ENCODE measurements at places on chromosomes 11 and 22.

GRCh38 chr11:15045209-15045608 lies 28.2 kb upstream of the CALCB start:
- DNase-seq = no peak

DNA sequence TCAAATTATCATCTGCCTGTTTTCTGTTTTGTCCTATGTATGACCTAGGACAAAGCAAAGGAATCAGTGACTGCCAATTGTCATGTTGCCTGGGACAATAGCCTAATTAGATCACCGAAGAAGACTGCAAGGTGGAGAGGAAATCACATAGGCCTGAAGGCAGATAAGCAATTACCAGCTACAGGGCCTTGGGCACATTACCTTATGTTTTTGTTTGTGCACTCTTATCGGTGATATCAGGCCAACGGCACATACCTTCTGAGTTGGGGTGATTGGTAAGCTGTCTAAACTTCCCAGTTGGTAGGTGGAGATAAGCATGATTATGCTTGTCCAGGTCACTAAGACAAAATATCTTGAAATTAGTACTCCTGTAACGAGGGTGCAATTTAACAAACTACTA lies 58.1 kb upstream of the FAM181B start:
- no peak for DNase-seq

DNA sequence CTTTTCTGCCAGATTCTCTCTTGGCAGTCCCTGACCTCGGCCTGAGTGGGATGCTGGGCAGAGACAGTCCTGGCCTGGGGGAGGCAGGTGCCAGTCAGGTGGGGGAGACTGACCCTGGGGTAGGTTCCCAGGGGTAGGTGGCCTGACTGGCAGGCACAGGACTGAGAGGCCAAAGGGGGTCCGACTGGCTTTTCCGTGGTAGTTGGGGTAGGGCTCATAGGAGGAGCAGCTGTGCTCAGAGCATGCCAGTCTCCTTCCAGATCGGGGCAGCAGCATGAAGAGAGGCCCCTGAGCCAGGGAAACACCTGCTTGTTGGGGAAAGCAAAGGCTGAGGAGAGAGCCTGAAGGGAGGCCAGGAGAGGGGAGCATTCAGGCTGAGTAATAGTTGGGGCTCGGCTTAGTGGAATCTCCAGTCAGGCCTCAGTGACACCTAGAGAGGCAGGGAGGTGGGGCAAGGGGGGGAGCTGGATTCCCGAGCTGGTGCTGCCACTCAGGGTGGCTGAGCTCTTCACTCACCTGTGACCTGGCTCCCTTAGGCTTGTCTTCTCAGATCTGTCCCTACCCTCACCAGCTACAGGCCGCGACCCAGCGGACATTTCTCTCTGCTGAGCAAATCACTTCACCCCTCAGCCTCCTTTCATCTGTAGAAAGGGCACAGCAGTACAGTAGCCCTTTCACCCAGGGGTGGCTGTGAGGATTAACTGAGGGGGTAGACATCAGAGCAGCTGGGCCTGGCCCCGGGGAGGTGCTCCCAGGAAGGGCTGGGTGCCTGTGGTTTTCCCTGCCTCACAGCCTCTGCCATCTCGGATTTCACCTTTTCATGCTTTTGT lies 26.2 kb downstream of the MCM5 start:
- DNase-seq = no peak

- peak; percentile 94 for DNase-seq
These were observed 7.6 kb upstream of the SERPINH1 start for GRCh38 chr11:75554258-75555022.

Measured in left ventricle myocardium inferior (tissue), 1 donor.